ENCODE measurements at places on chromosomes 4 and X.
A peak's percentile ranks its signal among the peaks of the same experiment; 100 is the strongest.

DNA sequence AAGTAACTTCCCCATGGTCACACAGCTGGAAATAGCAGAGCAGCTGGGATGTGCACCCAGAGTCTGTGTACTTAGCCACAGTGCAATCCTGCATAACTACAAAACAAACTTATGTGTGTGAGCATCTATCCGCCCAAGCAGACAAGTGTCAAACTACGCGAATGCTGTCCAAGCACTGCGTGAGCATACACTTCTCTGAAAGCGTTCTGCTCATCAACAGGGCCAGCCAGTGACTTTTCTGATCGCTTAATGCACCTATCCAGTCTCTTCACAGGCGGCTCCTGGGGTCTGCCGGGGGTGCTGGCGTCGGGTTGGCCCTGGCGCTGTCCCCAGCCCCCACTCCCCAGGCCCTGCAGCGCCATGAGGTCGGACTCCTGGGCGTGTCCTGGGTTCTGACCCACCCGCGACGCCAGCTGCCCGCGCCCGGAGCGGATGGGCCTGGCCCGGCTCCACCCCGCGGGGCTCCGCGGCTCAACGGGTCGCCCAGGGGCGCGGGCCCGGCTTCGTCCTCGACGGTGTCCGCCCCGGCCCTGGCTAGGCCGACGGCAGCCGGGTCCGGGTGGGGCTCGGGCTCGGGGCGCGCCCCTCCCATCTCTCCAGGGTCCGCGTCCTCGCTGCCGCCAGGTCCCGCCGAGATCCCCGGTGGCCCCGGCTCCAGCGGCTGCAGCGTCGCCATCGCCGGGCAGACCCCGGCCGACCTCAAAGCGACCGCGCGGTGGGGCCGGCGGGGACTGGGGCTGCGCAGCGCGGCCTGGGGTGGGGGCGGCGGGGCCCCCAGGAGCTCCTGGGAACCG is 1.3 kb upstream of the ZNF141 start:
- peak; percentile 21 for DNase-seq

DNA sequence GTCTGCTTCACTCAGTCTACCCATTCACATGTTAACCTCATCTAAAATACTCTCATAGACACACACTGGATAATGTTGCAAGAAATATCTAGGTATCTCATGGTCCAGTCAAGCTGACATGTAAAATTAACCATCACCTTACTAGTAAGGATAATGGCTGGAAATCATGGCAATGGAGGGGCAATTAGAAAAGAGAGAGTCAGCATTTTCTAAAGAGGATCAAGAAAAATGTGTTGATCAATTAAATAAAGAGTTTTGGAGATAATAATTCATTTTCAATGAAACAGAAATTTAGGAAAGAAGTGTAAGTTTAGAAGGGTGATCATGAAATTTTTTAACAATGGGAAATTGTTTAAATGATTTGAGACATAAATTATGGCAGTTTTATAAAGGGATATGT is 1914.1 kb upstream of the IGFBP7 start:
- no peak for DNase-seq

- DNase-seq = no peak
These were observed 128.6 kb downstream of the CHIC2 start for GRCh38 chr4:53935780-53936179.

GRCh38 chr4:117811731-117812130 is 222.6 kb upstream of the NDST3 start:
- no peak for DNase-seq

DNA sequence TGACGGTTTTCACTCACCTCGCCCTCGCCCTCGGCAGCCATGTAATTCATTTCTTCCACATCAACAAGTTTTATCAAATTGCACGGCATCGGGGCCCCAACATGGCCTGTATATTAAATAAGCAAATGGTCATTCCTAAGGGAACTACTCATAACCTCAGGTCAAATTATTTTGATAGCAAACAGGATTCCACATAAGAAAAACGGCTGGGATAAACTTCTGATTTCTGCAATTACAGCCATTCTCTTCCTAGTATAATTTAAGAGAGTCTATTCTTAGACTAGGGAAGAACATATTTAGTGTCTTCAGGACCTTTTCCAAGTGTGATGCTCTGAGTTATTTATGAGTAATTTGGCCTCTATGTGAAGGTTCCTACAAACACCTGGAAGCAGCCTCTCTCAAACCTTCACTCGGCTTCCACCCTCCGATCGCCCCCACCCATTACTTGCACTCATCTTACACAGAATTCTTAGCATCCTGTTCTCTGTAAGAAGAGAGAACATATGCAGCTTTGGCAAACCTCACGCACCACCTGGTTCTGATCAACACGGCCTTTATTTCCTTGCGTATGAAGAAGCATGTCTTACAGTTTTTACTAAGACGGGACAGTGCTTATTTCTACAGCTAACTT is 29.4 kb upstream of the CENPU start:
- DNase-seq = no peak

DNA sequence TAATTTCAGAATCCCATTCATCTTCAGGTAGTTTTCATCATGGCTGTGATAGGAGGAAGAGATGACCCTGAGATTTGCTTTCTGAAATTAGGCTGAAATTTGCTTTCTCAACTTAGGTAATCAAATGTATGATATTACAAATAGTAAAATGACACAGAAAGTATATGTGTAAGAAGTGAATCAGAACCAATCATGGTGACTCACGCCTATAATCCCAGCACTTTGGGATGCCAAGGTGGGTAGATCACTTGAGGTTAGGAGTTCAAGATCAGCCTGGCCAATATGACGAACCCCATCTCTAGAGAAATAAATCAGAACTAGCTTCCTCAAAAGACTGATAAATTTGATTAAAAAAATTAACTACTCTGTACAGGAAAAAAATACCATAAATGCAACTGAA is 555.4 kb downstream of the STPG2 start:
- DNase-seq = no peak

DNA sequence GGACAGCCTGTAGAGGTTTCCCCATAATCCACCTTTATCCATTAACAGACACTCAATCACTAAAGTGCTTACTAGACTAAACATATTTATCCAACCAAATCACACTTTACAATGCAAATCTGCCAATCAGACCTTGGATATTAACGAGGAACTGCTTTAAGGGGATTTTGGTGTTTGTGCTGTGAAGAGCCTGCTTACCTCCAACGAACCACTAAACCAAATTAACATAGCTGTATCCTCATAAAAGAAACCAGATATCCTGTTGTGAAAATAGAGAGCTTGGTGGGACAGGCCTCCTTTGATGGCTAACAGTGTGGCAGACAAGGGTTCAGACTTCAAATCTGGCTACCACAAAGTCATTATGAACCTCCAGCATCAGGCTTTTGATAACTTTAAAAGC is 252.6 kb upstream of the HAND2 start:
- DNase-seq = no peak

DNA sequence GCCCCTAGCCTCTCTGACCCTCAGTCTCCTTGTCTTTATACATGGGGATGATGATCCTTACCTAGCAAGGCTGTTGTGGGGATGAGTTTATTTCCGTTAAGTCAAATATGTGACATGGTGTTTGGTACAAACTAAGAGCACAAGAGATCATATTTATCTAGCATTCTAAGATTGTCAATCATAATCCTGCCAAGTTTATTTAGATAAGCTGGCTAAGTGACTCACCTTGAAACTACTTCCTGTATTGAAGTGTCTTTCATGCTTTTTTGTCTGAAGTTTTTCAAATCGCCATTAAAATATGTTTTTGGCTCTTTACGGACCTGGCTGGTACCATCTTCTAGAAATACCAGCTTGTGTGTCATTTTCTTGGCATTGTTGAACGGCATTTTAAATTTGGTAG is 30.7 kb downstream of the MAP7D3 start:
- DNase-seq = no peak

All from activated gamma-delta T cell (primary cell).